Right ventricle myocardium inferior (tissue), 1 donor: ENCODE measurements at places on chromosomes 2 and 18. TPM values are rescaled to one million over a fixed set of nuclear protein-coding genes. Genes with fewer than 3 reads are reported as not detected.

IL18R1 gene
- total RNA-seq: 1.0 TPM

ACTG2 gene
- 1.9 TPM for total RNA-seq

SERPINB3 gene
- not detected for total RNA-seq

- DNase-seq: no peak
Measured at GRCh38 chr2:16939771-16940170, 274.1 kb upstream of the CYRIA start.

GRCh38 chr2:19688059-19688458 lies 213.7 kb downstream of the TTC32 start:
- DNase-seq: no peak
